Left cardiac atrium (tissue), 4 donors: ENCODE measurements at places on chromosomes 1 and 21.

- DNase-seq = no peak
Observed at GRCh38 chr1:63888984-63889383, 115.2 kb downstream of the ROR1 start.

- no peak for DNase-seq
Observed at GRCh38 chr1:211479624-211480023, 12.3 kb downstream of the RD3 start.

DNA sequence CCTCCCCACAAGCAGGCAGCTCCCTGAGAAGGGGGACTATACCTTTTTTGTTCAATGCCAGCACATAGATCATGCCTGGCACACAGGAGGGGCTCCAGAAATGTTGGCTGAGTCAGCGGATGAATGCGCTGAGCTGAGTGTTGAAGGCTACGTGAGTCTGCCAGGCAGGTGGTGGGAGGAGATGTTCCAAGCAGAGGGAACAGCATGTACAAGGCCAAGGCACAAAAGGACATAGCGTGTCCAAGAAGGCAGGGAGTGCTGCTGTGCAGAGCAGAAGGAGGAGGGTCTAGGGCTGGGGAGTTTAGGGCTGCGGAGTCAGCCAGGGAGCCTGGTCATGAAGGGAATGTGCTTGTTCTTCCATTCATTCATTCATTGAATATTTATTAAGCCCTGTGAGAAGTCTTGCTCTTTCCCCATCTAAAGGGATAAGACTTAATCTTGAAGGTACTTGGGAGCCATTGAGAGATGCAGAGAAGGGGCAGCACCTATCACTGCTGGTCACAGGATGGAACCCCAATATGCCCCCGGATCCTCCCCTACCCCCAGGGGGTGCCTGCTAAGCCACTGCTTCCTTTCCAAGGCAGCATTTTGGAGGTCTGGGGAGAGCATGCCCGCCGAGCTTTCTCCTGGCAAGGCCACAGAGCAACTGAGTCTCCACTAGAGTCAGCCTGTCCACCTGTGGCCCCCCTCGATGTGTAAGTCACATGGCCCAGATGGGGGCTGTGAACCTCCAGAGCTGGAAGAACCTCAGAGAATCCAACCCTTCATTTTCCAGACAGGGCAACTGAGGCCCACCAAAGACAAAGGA lies 31.2 kb upstream of the LAPTM5 start:
- DNase-seq = no peak

- no peak for DNase-seq
Observed at GRCh38 chr1:207628776-207629175, 16.2 kb upstream of the CR1L start.

- DNase-seq = no peak
Observed at GRCh38 chr21:45049714-45050344, 24.6 kb upstream of the ADARB1 start.

- no peak for DNase-seq
Observed at GRCh38 chr1:1262071-1262470, 11.6 kb downstream of the UBE2J2 start.

- no peak for DNase-seq
Observed at GRCh38 chr1:180630408-180631193, 1.2 kb upstream of the XPR1 start.

DNA sequence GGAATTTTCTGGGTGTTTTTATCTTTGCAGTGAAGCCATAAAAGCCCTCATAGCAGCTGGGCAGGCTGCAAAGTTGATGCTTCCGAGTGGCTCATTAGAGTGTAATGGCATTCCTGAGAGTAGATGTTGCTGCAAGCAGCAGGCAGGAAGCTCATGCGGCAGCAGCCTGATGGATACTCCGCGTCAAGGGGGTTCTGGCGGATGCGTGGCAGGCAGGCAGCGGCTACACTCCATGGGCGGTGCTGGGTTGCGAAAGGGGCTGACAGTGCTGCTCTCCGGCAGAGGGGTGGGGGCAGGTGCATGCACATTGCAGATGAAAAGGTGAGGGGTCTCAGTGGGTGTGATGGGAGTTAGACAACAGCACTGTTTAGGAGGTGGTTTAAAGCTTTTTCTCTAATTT lies 93.2 kb upstream of the AJAP1 start:
- DNase-seq = no peak

DNA sequence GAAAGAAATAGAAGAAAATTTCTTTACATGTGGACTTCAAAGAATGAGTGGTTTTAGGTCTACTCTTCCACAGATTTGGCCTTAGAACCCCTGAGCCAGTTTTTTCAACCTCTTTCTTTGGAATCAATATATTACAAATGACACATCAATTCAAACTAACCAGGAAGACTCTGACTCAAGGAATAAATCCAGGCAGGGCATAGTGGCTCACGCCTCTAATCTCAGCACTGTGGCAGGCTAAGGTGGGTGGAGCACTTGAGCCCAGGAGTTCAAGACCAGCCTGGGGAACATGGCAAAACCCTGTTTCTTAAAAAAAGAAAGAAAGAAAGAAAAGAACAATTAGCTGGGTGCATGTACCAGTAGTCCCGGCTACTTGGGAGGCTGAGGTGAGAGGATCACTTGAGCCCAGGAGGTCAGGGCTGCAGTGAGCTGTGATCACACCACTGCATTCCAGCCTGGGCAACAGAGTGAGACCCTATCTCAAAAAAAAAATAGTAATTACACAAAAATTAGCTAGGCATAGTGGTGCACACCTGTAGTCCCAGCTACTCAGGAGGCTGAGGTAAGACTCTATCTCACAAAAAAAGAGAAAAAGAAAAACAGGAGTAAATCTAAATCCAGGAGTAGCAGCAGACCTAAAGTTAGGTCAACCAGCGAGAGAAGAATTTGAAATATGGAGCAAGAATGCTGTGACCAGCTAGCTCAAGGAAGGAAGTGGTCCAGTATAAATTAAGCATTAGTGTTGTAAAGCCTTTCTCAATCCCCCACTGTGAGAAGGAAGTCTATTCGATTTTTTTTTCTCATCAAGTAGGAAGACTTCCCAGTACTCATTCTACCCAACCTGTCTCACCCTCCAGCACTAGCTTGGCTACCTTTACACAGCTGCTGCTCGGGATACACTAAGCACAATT lies 1.9 kb downstream of the SORT1 start:
- DNase-seq = no peak

DNA sequence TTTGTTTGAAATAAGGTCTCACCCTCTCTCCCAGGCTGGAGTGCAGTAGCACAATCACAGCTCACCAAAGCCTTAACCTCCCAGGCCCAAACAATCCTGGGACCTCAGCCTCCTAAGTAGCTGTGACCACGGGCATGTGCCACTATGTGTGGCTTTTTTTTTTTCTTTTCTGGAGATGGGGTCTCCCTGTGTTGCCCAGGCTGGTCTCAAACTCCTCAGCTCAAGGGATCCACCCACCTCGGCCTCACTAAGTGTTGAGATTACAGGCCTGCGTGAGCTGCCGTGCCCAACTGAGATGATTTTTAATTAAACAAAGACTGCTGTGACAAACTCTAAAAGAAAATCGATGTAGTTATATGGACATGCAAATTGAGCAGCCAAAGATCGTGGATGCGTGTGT lies 768.4 kb upstream of the ADGRL2 start:
- DNase-seq = no peak

GRCh38 chr1:30117685-30118084 lies 605.7 kb downstream of the MATN1 start:
- no peak for DNase-seq

GRCh38 chr1:5492846-5493245 lies 499.4 kb downstream of the NPHP4 start:
- DNase-seq = no peak

- no peak for DNase-seq
Observed at GRCh38 chr1:27605796-27606707, 2.1 kb upstream of the AHDC1 start.

DNA sequence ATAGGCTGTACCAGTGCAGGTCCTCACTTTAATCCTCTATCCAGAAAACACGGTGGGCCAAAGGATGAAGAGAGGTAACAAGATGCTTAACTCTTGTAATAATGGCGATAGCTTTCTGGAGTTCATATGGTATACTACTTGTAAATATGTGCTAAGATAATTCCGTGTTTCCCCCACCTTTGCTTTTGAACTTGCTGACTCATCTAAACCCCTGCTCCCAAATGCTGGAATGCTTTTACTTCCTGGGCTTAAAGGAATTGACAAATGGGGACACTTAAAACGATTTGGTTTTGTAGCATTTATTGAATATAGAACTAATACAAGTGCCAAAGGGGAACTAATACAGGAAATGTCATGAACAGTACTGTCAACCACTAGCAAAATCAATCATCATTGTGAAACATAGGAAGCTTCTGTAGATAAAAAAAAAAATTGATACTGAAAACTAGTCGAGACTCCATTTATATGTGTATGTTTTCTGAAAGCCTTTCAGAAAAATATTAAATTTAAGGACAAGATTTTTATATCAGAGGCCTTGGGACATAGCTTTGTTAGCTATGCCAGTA lies 7.0 kb downstream of the SOD1 start:
- DNase-seq = no peak

GRCh38 chr1:62875676-62876075 lies 91.7 kb downstream of the ATG4C start:
- no peak for DNase-seq

DNA sequence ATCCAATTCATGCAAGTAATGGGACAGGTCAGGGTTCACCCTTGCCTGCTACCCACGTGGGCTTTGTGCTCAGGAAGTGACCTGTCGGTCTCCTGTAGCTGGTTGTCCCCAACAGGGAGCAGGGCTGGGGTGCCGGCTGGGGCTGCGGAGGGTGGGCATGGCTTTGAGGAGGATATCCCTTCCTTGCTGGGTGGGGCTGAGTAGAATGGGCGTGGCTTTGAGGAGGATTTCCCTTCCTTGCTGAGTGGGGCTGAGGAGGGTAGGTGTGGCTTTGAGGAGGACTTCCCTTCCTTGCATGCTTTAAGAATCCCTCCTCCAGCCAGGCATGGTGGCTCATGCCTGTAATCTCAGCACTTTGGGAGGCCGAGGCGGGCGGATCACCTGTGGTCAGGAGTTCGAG lies 151.3 kb downstream of the CLIC6 start:
- no peak for DNase-seq
